H9 (cell line): ENCODE measurements at places on chromosomes 2 and 18.

DNA sequence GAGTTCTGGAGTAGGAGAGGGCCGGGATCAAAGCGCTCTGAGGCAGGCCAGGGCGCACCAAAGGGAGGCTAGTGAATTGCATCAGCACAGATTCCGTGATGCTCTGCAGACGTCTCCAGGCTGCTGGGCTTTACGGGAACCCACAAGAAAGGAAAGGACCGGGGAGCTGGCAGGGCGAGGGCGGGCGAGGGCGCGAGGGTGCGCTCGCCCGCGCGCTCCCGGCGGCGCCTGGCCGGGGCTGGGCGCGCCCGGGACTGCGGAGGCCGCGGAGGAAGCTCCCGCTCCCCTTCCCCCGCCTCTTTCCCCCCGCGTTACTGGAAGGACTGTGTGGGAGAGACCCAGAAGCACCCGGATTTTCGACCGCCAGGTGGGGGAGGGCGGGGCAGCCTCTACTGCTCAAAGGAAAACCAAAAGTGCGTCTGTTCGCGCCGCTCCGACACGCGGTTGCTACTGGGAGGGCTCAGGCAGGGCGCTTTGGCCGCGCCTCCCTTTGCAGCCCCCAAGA is 2.4 kb upstream of the FOSL2 start:
- peak; percentile 75 for DNase-seq
- peak overlapping the region; percentile 78 for H3K4me3 ChIP-seq
- no peaks in the 10 kb centered on the region for H3K36me3 ChIP-seq
- peaks cover 10% of the 10 kb centered on the region; the same call in 1 of the 2 replicates for H3K4me1 ChIP-seq

- no peaks in the 10 kb centered on the region for H3K36me3 ChIP-seq
- H3K27ac ChIP-seq = no peak overlapping the region
- H3K4me3 ChIP-seq = no peak overlapping the region
- no peak for DNase-seq
- H3K4me1 ChIP-seq = peaks cover 8% of the 10 kb centered on the region
Measured at GRCh38 chr2:65026704-65027464, 29.3 kb upstream of the CEP68 start.

GRCh38 chr2:171893196-171893823 is 734 bp downstream of the SLC25A12 start:
- H3K27me3 ChIP-seq = no peaks in the 10 kb centered on the region
- peaks cover 3% of the 10 kb centered on the region; the same call in 1 of the 2 replicates for H3K4me1 ChIP-seq
- no peak overlapping the region for H3K27ac ChIP-seq
- peak overlapping the region; percentile 99 for H3K4me3 ChIP-seq

DNA sequence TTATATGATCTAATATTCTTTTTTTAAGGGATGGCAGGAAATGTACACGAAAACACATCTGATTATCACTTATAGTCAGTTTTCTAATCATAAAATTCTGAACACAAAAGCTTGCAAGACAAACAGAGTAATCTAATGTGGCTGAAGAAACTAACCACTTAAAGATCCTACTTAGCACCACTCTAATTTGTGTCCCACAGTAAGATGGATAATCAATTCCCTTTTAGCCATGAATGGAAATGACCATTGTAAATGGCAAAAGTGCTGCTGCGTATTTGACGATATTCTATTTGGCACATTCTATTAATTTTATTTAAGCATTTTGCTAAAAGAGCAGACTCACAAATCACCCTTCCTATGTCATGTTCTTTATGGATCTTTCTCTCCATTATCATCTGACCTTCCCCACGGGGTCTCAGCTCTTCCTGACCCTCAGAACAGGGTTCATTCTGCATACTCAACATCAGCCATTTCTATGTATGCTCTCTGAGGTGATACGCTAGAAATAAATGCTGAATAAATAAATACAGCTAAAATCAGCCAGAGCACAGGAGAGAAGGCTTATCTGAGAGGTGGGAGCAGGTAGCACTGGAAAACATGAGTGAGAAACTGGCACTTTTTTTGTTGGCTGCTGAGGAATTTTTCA is 295.8 kb downstream of the AFF3 start:
- no peaks in the 10 kb centered on the region for H3K27me3 ChIP-seq
- no peak overlapping the region for H3K4me3 ChIP-seq
- no peaks in the 10 kb centered on the region for H3K36me3 ChIP-seq
- no peak overlapping the region for H3K27ac ChIP-seq
- no peak for DNase-seq

DNA sequence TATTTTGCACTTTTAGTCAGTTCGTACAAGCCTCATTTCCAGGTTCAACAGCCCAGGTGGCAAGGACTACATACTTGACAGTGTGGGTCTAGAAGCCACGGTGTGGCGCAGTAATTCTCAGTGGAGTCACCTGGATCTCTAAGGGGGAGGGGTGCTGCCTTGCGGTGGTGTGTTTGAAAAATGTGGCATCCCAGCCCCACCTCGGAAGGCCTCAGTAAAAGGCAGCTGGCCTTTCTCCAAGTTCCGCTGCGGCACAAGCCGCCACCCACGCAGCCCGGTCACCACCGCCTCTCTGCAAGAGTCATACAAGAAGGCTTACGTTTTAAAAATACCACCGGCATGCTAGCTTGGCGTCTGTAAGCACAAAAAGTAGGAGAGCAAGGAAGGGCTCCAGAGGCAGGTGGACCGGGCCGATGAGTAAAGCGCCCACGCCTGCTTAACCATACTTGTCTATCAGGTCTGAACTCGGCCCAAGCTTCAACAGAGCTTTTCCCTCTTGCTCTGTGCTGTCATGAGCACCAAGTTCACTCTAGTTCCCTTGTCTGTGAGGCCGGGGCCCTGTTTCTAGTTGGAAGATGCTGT is 49.5 kb downstream of the SPRED2 start:
- peaks cover under 1% of the 10 kb centered on the region; the same call in 1 of the 2 replicates for H3K4me1 ChIP-seq
- peak; percentile 43 for DNase-seq
- H3K4me3 ChIP-seq = no peak overlapping the region
- H3K27ac ChIP-seq = no peak overlapping the region
- H3K36me3 ChIP-seq = peaks cover 3% of the 10 kb centered on the region; the same call in 1 of the 3 replicates

DNA sequence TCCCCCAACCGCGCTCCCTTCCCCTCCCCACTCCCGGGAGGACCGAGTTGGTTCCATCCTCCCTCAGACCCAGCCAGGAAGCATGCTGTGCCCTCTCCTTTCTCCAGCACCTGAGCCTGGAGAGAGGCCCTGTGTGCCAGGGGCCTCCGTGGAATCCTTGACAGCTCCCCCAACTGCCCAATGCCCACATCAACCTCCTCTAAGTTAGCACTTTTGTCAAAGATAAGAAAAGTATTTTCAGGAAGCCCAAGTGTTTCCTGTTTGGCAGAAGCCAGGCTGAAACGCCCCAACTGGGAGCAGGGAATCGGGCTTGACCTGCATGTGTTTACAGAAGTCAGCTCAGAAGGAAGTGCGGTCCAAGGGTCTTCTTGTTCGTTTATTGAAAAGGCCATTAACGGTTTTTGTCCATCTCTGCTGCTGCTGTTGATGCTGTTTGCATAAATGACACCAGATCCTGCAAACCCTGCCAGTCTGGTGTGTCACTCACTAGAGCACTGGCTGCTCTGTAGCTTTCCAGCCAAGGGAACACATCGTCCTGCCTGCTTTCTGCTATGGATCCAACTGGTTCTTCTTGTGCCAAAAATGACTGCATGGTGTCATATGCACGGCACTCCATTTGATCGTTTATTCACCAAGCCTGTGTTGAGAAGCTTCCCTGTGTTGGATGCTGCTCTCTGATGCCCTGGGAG is 35.4 kb upstream of the COL6A3 start:
- no peaks in the 10 kb centered on the region for H3K36me3 ChIP-seq
- peaks cover 7% of the 10 kb centered on the region; the same call in 1 of the 2 replicates for H3K4me1 ChIP-seq
- H3K27ac ChIP-seq = no peak overlapping the region
- DNase-seq = no peak
- H3K27me3 ChIP-seq = no peaks in the 10 kb centered on the region
- H3K4me3 ChIP-seq = peak overlapping the region; percentile 32; the same call in 2 of the 3 replicates

GRCh38 chr18:13616525-13617035 is 109.8 kb downstream of the FAM210A start:
- no peak for DNase-seq
- H3K27me3 ChIP-seq = no peaks in the 10 kb centered on the region; the same call in 1 of the 2 replicates
- H3K36me3 ChIP-seq = no peaks in the 10 kb centered on the region
- no peaks in the 10 kb centered on the region for H3K4me1 ChIP-seq

GRCh38 chr2:96993367-96993766 is 7.0 kb upstream of the FAM178B start:
- H3K36me3 ChIP-seq = no peaks in the 10 kb centered on the region
- H3K27me3 ChIP-seq = no peaks in the 10 kb centered on the region
- no peak for DNase-seq
- no peaks in the 10 kb centered on the region for H3K4me1 ChIP-seq
- H3K27ac ChIP-seq = no peak overlapping the region

GRCh38 chr2:147610496-147611040 is 234.3 kb upstream of the ACVR2A start:
- no peak for DNase-seq
- no peaks in the 10 kb centered on the region for H3K4me1 ChIP-seq
- no peaks in the 10 kb centered on the region; the same call in 1 of the 3 replicates for H3K36me3 ChIP-seq
- H3K4me3 ChIP-seq = no peak overlapping the region

DNA sequence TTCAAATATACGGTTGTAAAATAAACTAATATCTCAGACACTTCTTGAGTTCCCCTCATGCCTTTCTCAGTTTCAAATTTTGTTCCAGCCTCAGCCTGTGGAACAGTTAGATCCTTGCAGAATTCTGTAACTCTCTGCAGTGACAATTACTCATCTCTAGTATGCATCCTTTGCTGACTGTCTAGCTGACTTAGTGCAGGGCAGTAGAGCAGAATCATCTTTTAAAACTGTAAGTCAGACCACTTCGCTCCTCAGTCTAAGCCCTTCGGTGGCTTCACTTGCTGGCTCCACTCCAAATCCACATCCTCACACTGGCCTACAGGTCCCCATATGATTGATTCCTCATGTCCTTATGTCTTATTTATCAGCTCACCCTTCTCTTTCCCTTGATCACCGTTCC is 164.1 kb upstream of the ZSWIM2 start:
- H3K4me3 ChIP-seq = no peak overlapping the region
- no peaks in the 10 kb centered on the region for H3K27me3 ChIP-seq
- H3K4me1 ChIP-seq = no peaks in the 10 kb centered on the region
- no peaks in the 10 kb centered on the region for H3K36me3 ChIP-seq

GRCh38 chr18:34794348-34794747 is 84.2 kb downstream of the DTNA start:
- H3K4me3 ChIP-seq = no peak overlapping the region
- no peak overlapping the region for H3K27ac ChIP-seq
- no peaks in the 10 kb centered on the region for H3K4me1 ChIP-seq
- DNase-seq = no peak
- peaks cover 6% of the 10 kb centered on the region; the same call in 1 of the 2 replicates for H3K36me3 ChIP-seq

DNA sequence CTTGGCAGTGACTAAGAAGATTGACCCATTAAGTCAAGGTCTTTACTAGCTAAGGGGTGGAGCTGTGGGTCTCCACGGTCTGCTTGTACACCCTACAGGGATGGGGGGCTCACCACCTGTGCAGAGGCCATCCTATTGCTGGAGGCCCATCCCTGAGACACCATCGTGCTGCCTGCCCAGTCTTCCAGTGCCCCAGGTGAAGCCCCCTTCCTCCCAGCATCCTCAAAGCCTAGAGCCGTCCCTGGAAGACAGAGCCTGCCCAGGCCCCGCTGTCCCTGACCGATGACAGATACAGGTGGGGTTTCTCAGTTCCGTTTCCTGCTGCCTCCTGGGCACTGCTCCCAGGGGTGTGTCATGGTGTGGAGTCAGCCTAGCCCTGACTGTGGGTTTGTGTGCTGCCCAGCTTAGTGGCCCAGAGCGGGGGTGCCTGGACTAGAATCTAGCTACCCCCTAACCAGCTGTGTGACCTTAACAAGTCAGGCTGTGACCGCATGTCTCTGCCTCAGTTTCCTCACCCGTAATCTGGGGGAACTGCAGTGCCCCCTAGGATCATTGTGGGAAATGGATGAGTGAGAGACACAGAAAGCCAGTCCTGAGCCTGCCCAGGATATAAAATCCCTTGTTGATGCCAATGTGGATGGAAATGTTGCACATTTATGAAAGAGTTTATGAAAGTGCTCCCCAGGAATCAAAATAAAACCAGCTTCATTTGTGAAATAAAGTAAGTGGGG is 2.0 kb downstream of the OTOS start:
- H3K27ac ChIP-seq = no peak overlapping the region
- peak overlapping the region; percentile 60; the same call in 2 of the 3 replicates for H3K4me3 ChIP-seq
- H3K27me3 ChIP-seq = no peaks in the 10 kb centered on the region; the same call in 1 of the 2 replicates
- no peaks in the 10 kb centered on the region; the same call in 2 of the 3 replicates for H3K36me3 ChIP-seq

- no peaks in the 10 kb centered on the region; the same call in 1 of the 2 replicates for H3K4me1 ChIP-seq
- H3K27me3 ChIP-seq = no peaks in the 10 kb centered on the region
Measured at GRCh38 chr2:106866641-106867040, 19.3 kb downstream of the ST6GAL2 start.

DNA sequence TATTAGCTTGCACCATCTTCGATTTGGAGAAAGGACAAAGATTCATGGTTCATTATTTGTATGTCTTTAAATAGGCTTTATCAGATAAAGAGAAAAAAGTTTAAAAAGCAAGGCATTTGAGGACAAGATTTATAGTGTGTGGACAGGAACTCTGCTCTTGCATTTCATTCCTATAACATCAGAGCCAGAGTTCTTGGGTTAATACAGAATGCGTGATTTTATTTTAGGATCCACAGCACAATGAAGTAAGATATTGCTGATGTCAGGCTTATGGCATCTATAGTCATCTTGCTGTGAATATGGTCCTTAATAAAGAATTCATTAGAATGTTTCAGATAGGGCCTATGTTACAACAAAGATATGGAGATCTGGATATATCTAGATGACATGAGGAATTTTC is 19.7 kb downstream of the RASGRP3 start:
- no peak overlapping the region for H3K4me3 ChIP-seq
- H3K36me3 ChIP-seq = no peaks in the 10 kb centered on the region
- no peaks in the 10 kb centered on the region for H3K27me3 ChIP-seq
- H3K4me1 ChIP-seq = no peaks in the 10 kb centered on the region

GRCh38 chr2:36549165-36549574 is 48.8 kb downstream of the FEZ2 start:
- H3K27ac ChIP-seq = no peak overlapping the region
- no peaks in the 10 kb centered on the region for H3K4me1 ChIP-seq
- H3K4me3 ChIP-seq = no peak overlapping the region
- H3K27me3 ChIP-seq = no peaks in the 10 kb centered on the region
- H3K36me3 ChIP-seq = peaks cover 57% of the 10 kb centered on the region

- H3K27ac ChIP-seq = no peak overlapping the region
Measured at GRCh38 chr18:25305584-25305983, 46.4 kb downstream of the ZNF521 start.

DNA sequence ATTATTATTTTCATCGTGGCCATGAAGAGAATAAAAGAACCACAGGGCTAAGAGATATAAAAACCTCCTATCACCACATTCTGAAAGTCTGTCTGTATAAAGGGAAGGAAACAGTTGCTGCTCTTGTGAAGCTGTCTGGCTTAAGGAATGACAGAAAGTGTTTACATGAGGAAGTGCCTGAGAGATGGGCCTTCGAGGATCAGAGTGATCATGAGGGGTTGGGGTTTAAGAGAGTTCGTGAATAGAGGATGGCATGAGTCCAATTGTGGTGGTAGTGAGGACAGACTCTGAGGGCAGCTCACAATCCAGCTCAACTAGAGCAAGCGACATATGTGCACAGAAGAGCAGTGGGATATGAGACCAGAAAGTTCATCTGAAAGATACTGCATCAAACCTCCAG is 65.8 kb upstream of the PIEZO2 start:
- H3K4me1 ChIP-seq = no peaks in the 10 kb centered on the region
- no peaks in the 10 kb centered on the region for H3K36me3 ChIP-seq
- H3K27me3 ChIP-seq = no peaks in the 10 kb centered on the region
- no peak for DNase-seq
- no peak overlapping the region for H3K27ac ChIP-seq

- H3K27ac ChIP-seq = no peak overlapping the region
- H3K4me1 ChIP-seq = peaks cover 16% of the 10 kb centered on the region; the same call in 1 of the 2 replicates
- no peaks in the 10 kb centered on the region for H3K36me3 ChIP-seq
- H3K4me3 ChIP-seq = no peak overlapping the region
Measured at GRCh38 chr2:112813280-112813966, 23.2 kb downstream of the IL1B start.

- no peak for DNase-seq
- no peaks in the 10 kb centered on the region for H3K4me1 ChIP-seq
- H3K36me3 ChIP-seq = no peaks in the 10 kb centered on the region
Measured at GRCh38 chr2:217691516-217691915, 311.3 kb downstream of the TNS1 start.
